ENCODE measurements at places on chromosomes 7 and 10.

DNA sequence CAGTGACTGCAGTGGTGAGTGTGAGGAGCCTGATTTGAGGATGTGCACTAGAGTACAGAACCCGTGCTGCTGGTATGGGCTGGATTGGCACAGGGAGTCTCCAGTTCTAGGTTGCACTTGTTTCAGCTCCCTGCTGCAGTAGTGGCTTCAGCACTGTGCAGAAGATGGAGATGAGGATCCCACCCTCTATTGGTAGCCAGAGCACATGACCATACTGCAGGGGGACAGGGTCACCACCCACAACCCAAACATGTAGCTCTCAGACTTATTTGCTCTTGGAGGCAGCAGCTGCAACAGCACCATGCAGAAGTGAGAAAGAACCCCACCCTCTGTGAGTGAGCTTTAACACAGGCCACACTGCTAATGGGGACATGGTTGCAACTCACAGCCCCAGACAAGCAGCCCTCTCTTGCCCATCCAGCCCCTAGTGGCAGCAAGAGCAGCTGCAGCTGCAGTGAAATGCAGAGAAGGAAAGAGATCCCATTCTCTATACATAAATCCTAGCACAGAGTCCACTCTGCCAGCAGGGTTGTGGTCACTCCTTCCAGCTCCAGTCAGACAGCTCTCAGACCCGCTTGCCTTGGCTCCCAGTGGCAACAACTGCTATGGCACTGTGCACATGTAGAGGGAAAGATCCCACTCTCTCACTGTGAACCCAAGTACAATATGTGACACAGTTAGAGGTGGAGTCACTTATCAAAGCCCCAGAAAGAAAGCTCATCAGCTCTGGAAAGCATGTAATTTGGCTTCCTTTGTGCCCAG is 51.4 kb upstream of the SCIN start:
- peak; percentile 20 for DNase-seq

DNA sequence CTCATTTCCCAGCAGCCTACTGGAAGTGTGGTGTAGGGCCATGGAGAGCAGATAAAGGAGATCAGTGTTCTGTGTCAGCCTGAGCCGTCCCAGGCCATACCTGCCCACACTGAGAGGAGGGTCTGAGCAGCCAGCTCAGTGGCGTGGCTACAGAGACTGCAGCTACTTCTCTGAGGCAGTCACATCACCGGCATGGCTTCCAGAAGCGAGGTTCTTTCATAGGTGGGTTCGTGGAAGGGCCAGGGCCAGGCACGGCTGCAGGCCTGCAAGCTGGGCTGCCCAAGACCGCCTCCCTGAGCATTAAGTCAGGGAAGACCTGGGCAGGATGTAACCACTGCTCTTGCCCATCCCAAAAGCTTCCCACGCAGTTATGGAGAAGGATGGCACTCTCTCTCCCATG is 34.9 kb downstream of the LDB3 start:
- DNase-seq: no peak

- peak; percentile 28 for DNase-seq
Measured at GRCh38 chr7:95718577-95719410, 53.6 kb upstream of the DYNC1I1 start.

DNA sequence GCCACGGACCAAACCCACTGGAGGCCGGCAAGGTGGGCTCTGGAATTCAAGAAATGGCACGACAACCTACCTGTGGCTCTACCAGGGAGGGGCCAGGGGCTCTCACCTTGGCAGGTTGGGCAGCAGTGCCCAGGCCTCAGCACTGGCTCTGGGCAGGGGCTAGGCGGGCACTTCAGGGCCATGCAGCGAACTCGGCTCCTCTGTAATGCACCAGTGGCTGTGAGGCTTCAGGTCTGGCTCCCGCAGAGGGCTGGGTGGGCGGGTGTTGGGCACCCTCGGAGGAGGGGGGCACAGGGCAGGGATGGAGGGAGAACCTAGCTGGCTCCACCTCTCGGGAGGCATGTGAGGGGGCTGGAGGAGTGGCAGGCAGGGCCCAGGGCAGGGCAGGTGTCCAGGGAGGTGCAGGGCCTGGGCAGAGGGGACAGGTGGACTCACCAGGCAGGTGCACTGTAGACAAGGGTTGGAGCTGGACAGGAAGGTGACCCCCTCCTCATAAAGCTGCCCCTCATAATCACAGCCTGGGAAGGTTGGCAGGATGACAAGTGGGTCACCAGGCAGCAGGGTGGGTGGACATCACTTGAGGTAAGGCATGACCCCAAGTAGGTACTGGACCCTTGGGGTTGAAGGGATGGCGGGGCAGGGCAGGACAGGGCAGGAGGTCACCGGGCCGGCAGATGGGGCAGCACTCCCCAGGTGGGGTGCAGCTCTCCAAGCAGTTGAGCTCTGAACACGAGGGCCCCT is 6.7 kb downstream of the KCP start:
- DNase-seq: no peak

DNA sequence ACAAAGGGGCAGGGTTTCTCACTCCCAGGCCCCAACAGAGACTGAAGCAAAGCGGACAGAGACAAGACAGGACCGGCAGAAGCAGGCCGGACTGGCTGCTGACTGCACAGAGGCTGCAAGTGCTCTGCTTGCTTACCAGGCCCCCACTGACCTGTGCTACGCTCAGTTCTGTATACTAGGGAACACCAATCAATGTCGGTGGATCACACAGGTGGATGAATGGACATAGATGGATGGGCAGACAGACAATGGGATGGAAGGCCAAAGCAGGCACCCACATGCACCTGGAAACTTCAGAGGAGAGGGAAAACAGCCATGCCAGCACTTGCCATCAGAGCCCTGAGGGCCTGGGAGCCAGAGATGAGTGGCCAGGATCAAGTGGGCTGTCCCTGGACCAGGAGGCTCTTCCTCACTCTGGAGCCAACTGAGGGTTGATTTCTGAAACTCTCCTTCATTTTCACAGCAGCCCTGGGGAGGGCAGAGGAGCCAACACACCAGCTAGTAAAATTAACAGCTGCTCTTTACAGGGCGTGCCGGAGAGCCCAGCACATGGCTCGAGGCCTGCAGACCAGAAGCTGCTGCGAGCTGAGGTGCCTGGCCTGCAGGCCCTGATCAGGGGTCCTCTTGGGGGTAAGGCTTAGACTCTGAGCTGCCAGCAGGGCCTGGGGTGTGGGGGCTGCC is 243.6 kb downstream of the KCNMA1 start:
- DNase-seq: no peak

- no peak for DNase-seq
Measured at GRCh38 chr7:66535414-66536329, 93.0 kb upstream of the KCTD7 start.

- DNase-seq: no peak
Measured at GRCh38 chr10:63415640-63416244, 50.0 kb downstream of the JMJD1C start.

DNA sequence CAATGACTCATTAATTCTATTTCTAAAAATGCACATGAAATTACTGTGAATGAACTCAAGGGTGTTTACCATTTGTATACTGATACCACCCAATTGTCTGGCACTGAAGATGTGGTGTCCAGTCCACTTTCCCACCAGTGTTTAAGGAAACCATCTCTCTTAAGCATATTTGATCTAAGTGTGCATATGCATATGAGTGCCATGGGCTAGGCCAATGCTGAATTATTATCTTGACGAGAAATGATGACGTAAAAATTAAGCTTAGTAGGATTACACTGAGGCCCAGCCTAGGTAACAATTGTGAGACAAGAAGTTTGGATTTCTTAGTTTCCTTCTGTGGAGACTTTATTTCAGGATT is 59.7 kb downstream of the SVIL start:
- no peak for DNase-seq
